ENCODE measurements at places on chromosomes 3 and 15.
A peak's percentile ranks its signal among the peaks of the same experiment; 100 is the strongest.

GRCh38 chr3:143951351-143951971 is 20.2 kb upstream of the DIPK2A start:
- DNase-seq, result peak; percentile 77

DNA sequence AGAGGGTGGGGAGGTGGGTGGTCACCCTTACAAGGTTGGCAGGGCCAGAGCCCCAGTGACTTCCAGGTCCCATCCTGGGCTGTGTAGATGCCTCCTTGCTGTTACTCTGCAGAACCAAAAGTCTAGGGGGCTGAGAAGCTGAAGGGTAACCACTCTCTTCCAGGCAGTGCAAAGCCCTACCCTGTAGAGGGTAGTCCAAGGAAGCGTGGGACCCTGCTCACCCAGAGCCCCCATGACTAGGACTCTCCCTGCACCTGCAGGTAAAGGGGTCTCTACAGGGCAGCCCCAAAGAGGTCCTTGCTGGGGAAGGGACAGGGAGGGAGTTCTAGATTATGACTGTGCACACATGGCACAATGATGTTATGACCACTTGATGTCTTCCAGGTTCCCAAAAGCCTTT is 14.2 kb downstream of the GHRL start:
- DNase-seq, result no peak

GRCh38 chr15:36858423-36858822 is 241.9 kb downstream of the MEIS2 start:
- no peak for DNase-seq

DNA sequence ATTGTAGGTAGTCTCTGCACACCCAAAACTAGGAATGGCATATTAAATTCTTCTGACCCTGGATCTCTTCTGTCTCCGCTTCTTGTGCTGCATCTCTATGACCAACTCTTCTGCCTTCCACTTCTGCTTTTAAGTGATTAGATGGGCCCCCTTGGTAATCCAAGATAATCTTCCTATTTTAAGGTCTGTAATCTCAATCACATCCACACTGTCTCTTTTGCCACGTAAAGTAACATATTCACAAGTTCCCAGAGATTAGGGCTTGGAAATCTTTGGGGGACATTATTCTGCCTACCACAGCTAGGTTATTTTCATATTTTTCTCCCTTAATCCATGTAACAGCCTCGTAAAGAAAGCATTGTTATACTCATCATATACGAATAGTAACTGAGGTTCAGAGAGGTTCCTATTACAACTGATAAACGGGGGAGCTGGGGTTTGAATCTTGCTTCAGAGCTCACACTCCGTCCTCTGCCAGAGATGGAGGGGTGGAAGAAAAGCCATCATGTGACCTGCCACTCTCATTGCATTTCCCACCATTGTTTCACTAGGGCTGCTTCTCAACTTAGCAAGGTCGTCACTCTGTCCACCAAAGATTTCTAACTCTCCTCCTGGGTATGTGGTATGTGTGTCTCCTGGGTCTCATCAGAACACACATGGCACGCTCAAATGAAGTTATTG is 6.6 kb upstream of the CD47 start:
- no peak for DNase-seq

DNA sequence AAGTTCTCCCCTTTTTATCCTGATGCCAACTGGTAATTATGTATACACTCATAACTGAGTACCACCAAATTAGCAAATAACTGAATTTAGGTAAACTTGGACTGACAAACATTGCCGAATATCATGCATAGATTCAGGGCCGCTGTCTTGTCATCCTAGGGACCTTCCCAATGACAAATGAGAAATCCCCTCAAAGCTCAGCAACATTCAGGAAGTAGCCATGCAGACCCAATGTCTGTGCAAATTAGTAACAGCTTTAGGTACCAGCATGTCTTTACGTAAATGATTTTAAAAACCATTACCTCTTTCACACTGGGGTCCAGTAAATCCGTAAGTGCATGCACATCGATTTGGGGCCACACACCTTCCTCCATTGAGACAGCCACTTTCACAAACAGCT is 49.5 kb downstream of the FBN1 start:
- no peak for DNase-seq

GRCh38 chr3:47005212-47006144 is 26.0 kb downstream of the NBEAL2 start:
- DNase-seq, result no peak

GRCh38 chr3:43015991-43016865 is 37.1 kb downstream of the GASK1A start:
- no peak for DNase-seq
